Type B pancreatic cell (in vitro differentiated cells): ENCODE measurements at places on chromosomes 5 and 9.

- DNase-seq: no peak
Observed at GRCh38 chr9:87696641-87697040, 29.3 kb upstream of the CTSL start.

GRCh38 chr5:90248640-90249039 lies 160.9 kb downstream of the CETN3 start:
- no peak for DNase-seq

GRCh38 chr9:68895741-68896478 lies 118.0 kb downstream of the PRKACG start:
- DNase-seq: no peak

DNA sequence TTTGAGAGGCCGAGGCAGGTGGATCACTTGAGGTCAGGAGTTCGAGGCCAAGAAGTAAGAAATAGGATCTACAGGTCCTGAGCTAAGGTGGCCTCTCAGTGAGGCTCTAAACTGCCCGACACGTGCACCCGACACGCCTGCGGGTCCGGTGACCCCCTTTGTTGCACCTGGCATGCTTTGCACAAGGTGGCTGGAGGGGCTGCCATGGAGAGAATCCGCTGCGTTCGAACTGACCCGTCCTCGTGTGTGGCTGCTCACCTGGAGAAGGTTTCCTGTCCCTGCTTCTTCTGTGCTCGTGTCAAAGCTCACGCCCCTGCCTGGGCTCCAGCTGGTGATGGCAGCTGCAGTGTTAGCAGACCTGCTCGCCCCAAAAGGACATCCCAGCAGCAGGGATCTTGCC lies 5.7 kb upstream of the OLFM1 start:
- no peak for DNase-seq

DNA sequence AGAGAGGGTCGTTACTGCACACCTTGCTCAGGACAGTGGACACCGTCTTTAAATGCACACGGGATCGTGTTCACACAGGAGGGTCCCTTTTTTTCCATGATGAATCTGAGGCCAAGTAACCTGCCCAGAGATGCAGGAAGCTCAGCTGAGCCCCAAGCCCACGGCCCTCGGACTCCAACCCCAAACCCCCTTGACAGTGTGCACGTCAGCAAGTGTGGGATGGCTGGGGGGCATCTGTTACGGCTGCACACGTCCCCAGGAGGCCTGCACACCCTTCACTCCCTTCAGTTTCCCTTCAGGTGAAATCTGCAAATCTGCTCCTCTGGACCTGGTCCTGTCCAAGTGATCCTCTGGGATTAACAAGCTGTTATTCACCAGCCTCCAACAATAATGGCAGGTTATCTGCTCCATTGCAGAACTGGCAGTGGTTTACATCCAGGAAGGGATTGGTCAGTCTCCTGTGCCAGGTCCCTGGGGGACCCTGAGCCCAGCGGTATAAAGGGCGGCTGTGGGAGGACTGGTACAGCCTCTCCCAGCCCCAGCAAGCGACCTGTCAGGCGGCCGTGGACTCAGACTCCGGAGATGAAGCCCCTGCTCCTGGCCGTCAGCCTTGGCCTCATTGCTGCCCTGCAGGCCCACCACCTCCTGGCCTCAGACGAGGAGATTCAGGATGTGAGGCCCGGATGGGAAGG lies at the start of gene LCN1:
TSS of gene LCN1 (plus strand) at position 525 of the 692 bp plus-strand sequence. CDS start at position 583, 58 bp downstream.
- peak; percentile 61 for DNase-seq
